H54 (cell line): ENCODE measurements at places on chromosomes 16 and 17.

DNA sequence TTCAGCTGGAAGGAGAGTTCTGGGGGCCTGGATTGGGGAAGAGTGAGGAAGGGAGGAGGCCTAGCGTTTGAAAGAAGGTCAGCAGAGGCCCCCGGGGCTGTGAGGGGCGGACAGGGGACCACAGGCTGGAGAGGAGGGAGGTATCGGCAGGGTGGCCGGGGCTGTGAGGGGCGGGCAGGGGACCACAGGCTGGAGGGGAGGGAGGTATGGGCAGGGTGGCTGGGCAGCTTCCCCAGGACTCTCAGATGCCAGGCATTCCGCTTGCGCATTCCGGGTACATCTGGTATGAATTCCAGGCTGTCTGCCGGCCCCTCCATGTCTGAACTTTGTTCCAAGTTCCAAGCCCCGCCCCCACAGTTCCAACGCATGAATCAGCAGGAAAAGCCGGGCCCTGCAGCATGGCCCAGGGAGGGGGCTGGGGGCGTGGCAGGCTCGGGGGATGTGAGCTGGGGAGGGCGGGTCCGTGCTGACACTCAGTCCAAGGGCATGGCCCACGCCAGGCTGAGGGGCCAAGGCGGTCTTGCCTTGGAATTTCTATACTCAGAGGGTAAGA lies 4.3 kb upstream of the TLCD2 start:
- peak; percentile 85 for DNase-seq

DNA sequence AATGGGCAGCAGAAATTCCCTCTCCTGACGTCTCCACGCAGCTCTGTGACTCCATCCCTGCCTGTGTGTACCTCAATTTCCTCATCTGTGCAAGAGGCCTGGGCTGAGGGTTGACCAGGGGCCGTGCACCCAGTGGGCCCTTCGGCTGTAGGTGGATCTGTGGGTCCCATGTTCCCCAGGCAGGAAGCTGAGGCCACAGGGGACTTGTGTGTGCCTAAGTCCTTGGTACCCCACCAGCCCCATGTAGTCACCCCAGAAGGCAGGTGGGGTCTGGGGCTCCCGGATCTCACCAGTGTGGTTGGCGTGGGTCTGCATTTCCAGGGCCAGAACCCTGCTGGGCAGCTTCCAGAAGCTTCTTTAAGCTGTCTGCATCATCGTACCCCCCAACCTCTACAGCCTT lies 177.4 kb upstream of the GSE1 start:
- no peak for DNase-seq

- no peak for DNase-seq
Observed at GRCh38 chr17:13777003-13777402, 175.3 kb upstream of the HS3ST3A1 start.

DNA sequence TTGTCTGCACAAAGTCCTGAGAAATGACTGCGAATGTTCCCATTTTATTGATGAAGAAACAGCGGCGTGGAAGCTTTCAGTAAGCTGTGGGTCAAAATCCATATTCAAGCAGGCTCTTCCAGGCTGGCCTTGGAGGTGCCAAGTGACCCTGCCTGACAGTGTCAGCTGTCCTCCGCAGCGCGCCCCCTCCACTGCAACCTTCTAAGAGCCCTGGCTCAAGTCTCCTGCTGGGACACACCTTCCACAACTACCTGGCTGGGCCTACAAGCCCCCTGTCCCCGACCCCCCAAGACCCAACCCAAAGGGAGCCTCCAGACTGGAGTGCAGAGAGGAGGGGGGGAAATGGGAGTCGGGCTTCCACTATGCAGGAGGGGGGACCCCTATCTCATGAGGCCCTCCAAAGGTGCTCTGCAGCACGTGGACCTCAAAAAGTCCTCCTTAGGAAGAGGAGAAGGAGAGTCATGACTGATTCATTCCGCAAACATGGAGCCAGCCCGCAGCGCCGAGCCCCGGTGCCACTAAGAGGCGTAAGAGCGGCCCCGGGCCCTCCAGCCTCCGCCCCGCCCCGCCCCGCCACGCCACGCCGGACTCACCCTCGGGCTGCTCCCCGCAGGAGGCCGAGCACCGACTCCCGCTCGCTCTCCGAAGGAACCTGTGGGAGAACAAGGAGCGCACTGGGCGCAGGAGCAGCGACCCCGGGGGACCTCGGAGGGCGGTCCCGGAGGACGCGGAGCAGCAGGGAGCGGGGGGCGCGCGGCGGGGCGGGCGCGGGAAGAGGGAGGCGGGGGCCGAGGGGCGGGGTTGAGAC lies 574 bp downstream of the MPP3 start:
- peak; percentile 80 for DNase-seq
